Activated CD4-positive, alpha-beta T cell treated with anti-CD3 and anti-CD28 coated beads, Interleukin-2, amount 50 U/mL, for 24 hours (primary cell): ENCODE measurements at places on chromosomes 5 and 9.

- DNase-seq = no peak
Observed at GRCh38 chr9:19665146-19665863, 123.5 kb downstream of the SLC24A2 start.

GRCh38 chr5:177390363-177391300 is 6.4 kb downstream of the SLC34A1 start:
- DNase-seq = peak; percentile 76

DNA sequence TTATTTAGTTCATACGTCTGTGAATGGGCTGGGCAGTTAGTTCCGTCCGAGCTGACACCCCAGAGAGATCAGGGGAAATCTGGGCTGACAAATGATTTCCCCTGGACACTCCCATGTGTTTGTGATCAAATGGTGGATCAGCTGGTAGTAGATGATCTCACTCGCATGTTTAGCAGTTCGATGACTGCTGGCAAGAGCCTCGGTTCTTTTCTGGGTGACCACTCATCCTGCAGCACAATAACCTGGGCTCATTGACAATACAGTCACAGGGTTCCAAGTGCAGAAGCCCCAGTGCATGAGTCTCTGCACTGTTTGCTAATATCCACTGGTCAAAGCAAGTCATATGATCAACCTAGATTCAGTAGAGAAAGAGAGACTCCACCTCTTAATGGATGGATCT is 155.9 kb downstream of the NR2F1-AS1 start:
- no peak for DNase-seq

- no peak for DNase-seq
Observed at GRCh38 chr9:695252-695651, 146.2 kb upstream of the DMRT1 start.

GRCh38 chr5:5421149-5421960 is 1.1 kb upstream of the ICE1 start:
- DNase-seq = no peak

- no peak for DNase-seq
Observed at GRCh38 chr5:167208911-167209310, 1082.5 kb upstream of the WWC1 start.

DNA sequence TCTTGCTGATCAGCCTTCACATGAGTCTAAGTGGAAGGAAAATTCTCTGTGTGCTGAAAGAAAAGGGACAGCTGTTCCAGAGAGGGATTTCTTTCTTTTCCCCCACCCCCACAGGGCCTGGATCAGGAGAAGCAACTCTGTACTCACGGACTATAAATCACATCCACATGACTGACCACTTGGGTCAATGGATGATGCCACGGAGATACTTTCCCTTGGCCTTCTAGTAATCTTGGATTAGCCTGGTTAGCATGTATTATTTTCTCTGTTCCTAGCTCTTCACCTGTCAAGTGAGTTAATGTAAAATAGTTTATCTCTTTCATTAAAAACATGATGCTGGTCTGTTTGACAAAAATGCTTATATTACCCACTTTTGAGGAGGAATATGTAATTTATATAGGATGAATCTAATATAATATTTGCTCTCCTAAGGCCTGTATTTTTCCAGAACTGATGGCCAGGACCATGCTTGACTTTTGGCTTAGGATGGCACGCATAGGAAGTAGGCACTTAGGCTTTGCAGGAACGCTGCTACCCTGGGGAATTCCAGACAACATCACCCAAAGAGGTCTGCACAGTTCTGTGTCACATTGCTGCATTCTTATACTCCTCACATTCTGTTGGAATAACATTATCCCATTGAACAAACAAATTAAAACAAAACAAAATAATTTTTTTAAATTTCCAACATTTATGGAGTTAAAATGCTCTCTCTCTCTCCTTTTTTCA is 892.1 kb downstream of the TLE1 start:
- DNase-seq = no peak

- DNase-seq = no peak
Observed at GRCh38 chr9:74413876-74414275, 83.3 kb upstream of the RORB start.

- DNase-seq = no peak
Observed at GRCh38 chr5:14339468-14339867, 196.3 kb downstream of the TRIO start.

DNA sequence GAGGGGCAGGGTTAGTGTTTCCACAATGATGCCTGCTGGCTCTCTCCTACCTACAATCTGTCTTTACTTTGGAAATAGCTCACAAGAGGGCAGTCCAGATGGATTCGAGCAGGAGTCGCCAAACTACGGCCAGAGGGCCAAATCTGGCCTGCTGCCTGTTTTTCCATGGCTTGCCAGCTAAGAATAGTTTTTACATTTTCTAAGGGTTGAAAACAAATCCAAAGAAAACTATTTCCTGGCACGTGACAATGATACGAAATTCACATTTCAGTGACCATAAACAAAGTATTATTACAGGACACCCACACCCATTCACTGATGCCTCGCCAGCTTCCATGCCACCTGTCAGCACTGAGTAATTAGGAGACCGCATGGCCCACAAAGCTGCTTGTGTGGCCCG is 162.9 kb upstream of the WWC1 start:
- DNase-seq = no peak

DNA sequence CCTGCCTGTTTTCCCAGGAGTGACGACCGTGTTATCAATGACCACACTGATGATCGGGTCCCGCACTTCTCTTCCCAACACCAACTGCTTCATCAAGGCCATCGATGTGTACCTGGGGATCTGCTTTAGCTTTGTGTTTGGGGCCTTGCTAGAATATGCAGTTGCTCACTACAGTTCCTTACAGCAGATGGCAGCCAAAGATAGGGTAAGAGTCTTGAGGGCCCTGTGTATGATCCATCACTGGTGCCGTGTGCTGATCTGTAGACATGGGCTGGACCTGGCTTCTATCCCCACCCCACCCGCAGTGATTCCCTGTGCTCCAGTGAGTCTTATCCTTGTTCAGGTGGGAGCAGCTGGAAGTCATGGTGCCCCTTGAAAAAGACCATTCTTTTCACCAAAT is 26.0 kb downstream of the GABRP start:
- DNase-seq = no peak

- DNase-seq = no peak
Observed at GRCh38 chr5:95317085-95317484, 32.2 kb upstream of the MCTP1 start.

GRCh38 chr5:174945853-174946252 is 221.5 kb downstream of the MSX2 start:
- no peak for DNase-seq

DNA sequence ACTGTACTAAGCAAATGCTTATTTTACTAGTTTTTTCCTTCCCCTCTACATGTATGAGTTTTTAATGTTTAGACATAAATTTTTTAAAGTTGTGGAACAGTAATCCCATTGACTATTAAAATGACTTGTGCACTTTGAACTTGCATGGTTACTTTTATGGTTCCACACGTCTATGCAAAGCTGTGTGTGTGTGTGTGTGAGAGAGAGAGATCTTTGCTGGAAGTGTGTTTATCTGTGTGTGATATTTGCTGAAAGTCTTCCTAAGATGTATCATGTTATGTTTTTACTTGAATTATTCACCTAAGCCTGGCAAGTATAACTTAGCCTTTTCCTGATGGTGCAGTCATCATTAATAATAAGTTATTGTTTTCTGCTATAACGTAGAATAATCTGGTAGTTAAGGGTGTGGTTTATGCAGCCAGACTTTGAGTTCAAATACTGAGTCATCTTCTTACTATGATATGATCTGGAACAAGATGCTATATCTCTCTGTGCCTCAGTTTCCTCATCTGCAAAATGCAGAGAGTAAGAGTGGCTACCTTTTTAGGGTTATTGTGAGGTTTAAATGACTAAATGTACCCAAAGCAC is 138.6 kb downstream of the SMARCA2 start:
- DNase-seq = no peak

DNA sequence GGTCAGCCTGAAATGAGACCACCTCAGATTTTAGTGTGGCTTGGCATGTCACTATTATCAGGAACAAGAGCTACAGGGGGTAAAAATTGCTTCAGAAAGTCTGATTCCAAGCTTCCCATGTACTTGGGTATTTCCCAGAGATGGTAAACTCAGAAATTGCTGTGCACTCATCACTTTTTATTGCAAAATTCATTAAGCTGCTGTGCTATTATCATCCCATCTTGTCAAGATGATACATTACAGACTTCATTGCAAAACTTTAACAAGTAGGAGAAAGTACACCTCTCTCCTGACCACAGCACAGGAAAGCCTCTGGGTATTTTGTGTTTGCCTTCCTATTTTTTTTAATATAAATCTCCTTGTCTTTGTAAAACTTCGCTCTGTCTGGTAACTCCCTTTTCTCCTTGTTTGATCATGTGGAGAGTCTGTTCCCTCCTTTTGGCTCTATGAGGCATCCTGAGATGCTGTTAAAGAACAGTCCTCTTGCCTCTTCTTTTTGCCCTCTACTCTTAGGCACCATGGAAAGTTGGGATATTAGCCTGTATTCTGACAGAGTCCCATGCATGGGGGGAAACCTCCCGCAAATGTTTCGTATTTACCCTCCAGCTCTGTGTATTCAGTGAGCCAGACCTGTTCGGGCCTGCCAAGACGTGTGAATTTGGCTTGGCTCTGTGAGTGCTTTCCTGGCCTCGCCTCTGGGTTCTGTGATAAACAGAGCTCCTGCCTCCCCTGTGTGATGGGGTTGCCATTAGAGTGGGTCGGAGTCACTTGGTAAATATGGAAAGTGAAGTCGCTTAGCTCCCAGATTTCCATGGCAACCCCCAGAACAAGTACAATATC is 260.7 kb downstream of the NR3C1 start:
- no peak for DNase-seq

DNA sequence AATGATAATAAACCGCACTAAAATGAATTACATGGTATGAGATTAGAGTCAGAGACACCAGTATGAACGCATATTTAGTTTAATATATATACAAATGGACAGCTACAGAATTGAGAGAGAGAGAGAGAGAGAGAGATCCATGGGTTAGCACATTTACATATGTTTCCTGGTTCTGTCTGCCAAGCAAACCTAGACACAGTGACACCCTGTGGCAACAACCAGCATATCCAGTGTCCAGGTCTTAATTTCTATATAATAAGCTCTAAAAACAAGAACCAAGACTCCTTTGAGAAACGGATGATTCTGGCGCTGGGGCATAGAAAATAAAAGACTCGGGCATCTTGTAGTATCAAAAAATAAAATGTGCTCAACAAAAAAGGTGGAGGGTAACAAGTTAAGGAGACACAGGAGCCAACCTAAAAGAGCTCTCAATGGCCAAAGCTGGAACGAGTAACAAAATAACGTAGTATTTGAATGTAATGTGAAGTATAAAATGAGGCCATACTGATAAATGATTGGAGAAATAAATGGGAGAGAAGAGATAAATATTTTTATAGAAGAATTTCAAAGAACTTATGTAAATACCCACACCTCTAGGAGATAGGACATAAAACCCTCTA is 84.5 kb downstream of the RFX3 start:
- DNase-seq = peak; percentile 46

GRCh38 chr5:14925326-14925725 is 53.7 kb upstream of the ANKH start:
- DNase-seq = no peak

GRCh38 chr5:106661866-106662265 is 1008.9 kb downstream of the EFNA5 start:
- DNase-seq = no peak

DNA sequence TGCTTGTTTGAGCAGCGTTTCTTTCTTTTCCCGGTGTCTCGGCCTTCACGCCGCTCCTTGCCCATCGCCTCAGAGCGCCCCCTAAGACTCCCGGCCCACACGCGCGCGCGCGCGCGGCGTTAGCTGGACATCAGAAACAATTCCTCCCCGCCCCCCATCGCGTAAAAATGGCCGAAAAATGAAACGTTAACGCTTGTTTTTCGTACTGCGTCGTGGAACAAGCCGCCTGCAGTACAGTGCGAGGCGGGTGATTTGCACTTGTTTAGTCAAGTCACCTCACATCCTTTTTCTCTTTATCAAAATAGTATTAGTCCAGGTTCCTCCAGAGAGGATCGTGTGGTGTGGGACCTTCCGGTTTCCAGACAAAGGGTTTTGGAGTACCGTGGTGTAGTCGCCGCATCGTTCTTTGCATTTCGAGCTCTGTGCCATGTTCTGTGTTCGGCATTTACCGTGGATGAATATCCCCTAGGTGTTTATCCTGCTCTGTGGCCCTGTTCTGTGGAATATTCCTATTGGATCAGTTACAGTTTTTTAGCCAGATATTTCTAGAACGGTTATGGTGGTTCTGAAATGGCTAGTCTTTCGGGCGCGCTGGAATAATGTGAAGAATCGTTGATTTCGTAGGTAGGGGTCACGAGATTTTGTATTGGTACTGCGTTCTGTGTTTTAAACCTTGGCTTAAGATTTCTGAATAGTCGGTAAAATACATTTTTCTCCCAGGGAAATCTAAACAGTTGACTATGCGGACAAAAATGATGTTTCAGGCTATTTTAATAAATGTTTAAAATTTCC is 1.0 kb downstream of the MATR3 start:
- no peak for DNase-seq

DNA sequence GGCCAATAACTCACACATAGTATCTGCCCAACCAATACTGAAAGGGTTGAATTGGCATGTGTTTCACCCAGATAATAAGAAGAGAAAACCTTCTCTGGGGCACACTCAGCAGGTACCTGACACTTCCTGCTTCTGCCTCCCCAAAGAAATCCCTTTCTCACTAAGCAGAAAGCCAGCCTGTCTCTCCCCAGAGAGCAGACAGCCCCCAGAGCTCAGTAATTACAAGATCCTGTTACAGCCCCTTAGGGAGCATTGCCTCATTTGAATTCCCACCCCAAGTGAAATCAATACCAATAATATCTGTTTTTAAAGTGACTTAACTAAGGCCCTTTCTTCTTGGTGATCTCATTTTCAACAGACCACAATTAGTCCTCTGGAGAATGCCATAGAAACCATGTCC is 38.5 kb upstream of the FOXI1 start:
- DNase-seq = no peak

DNA sequence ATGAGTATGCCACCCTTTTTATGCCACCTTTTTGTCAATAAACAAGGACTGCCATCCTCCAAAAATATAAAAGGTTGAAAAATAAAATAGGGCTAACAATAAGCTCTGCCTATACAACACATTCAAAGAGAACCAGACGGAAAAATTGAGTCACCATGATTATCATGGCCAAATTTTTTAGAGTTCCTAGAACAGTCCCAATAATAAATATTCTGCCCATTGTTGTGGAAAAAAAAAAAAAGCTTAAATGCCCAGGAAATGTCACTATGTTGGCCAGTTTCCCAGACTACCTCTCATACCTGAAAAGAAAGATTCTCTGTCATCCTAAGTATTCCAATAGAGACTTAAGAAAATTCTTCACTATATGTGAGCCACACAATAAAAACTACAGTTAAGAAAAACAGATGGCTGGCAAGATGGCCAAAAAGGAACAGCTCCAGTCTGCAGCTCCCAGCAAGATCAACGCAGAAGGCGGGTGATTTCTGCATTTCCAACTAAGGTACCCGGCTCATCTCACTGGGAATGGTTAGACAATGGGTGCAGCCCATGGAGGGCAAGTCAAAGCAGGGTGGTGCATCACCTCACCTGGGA is 149.0 kb downstream of the TMEM161B start:
- no peak for DNase-seq

GRCh38 chr5:9437741-9438240 is 108.1 kb downstream of the SEMA5A start:
- DNase-seq = no peak

GRCh38 chr9:81879501-81879916 is 48.7 kb upstream of the SPATA31D4 start:
- DNase-seq = no peak

- DNase-seq = no peak
Observed at GRCh38 chr9:131366761-131367401, 27.0 kb upstream of the PRRC2B start.

- peak; percentile 6 for DNase-seq
Observed at GRCh38 chr5:65190328-65191053, 291.2 kb downstream of the ADAMTS6 start.
